ENCODE measurements at places on chromosomes 2 and 18.

DNA sequence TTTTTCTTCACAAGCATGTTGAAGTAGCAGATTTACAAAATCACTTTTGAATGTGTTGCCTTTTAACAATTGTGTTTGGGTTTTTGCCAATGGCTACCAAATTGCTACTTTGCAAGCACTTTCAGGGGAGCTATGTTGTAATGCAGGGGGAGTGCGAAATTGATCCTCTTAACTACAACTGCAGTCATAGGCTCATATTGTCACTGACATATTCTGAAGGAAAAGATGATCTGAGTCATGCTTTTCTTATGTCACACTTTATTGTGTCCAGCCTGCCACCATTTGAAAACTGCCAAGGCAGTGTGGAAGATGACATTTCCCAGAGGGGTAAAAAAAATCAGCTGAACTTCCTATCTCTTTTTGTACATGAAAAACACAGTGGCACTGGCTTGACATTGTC, 74.9 kb downstream of the GPD2 start:
- DNase-seq: peak; percentile 2

DNA sequence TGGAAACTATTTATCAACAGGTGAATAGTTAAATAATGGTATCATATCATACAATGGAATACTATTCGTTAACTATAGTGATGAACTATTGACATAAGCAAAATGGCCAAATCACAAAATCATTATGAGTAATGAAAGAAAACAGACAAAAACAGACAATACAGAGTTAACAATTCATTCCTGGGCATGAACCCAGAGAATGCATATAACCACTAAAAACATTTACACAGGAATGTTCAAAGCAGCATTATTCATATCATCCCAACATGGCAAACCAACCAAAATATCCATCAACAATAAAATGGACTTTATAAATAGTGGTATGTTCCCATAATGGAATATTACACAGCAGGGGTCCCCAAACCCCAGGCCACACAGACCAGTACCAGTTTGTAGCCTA, 131.2 kb upstream of the CYP1B1 start:
- no peak for DNase-seq

GRCh38 chr2:200360364-200360763, 53.9 kb downstream of the SPATS2L start:
- DNase-seq: no peak

DNA sequence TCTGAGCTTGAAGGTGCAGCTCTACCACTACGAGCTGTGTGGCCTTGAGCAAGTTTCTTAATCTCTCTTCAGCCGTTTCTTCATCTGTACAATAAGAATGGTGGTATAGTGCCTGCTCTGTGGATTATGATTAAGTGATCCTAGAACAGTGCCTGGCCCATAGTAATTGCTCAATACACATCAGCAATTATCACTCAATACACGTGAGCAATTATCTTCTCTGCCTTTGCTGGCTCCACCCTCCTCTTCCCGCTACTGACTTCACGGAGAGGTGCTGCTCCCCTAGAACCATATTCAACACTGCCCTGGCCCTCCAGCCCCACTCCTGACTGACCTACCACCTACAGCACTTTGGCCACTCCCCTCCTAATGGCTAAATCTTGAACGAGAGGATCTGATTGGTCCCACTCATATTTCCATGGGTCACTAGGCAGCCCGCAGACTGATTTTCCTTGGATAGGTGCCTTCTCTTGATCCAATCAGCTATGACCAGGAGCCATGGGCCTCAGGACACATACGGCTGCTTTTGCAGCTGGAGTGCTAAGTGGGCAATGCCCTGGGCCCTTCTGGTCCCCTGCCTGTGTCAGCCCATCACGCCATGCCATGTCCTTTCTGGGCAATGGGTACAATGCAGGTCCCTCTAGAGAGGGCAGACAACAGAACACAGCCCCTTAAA, 77.5 kb downstream of the STPG4 start:
- no peak for DNase-seq

DNA sequence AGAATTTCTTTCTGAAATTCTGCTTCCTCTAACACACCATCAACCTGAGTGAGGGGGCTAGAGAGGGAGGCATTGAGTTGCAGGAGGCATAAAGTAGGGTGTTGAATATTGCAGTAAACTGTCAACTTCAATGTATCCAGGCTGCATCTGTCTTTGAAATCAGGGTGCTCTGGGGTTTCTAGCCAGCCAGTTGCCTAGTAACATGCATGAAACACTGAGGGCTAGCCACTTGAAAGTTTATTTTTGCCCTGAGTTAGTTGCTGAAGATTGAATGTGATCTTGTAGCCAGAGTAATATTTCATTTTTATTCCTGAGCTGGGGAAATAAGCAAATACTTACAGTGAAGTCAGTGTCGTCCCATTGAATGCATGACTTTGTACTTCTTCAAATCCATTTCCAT, 41.9 kb downstream of the LHCGR start:
- no peak for DNase-seq

DNA sequence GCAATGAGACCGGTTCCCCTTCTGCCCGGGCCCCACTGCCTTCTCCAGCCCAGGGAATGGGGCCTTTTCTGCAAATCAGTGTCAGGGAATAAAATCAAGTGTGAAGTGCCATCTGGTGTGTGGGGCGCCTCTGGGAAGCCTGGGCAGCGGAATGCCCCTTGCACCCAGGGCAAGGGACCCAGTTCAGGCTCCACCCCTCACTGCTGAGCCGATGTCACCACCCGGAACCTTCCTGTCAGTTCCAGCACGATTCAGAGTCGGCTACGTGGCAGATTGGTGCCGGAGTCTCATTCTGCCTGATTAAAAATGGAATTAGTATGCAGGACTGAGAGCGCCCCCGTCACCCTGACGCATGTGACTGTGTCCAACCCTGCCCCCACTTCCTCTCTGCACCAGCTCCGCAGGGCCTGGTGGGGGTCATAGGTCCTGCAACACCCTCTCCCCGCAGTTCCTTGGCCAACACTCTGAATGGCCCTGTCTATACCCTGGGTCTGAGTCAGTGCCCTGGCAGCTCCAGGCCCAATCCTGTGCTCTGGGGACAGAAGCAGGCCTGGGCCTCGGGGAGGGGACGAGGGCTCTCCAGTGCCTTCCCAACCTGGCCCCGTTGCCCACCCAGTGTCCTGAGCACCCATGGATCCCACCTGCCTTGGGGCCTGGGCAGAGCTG, 8.2 kb upstream of the ALPI start:
- DNase-seq: no peak

DNA sequence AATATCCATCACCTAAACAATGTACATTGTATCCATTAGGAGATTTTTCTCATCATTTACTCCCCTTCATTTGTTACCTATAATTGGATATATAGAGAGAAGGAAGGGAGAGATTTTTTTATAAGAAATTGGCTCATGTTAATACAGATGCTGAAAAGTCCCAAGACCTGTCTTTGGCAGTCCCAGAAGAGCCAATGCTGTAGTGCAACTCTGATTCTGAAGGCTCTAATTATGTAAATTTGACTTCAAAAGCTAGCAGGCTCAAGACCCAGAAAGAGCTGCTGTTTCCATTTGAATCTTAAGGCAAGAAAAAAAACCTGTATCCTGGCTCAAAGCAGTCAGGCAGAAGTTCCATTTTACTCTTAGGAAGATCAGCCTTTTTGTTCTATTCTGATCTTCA, 1245.5 kb upstream of the FAM98A start:
- DNase-seq: no peak

DNA sequence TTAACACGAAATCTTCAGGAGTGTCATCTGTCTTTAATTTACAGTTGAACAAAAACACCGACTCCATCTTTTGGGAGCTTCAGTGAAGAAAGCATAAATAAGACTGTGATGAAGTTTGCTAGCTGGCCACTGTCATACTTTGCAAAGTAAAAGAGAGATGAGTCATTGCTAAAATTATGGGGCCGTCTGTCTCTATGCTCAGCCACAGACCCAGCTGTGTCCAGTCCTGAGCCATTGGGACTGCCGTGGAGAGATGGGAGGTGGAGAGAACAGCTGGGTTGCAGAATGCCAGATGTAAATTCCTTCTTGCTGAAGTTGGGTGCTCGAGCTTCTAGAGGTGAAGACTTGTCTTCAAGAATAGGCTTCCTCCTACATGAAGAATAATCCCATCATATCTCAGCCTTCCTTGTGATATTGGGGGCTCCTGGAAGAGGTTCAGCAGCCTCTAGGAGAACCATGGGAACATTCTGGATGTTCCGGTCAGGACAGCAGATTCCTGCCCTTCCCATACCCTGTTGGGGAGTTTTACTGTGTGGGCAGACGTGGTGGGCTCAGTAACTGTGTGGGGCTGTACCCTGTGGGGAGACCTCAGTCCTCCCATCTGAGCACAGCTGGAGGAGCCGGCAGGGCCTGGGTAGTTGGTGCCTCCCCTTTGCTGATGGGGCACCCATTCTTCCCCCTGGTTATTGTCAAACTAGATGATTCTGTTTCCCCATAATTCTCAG, 71.1 kb downstream of the LDLRAD4 start:
- DNase-seq: no peak

- no peak for DNase-seq
Observed at GRCh38 chr18:48836806-48837615, 113.8 kb downstream of the SMAD7 start.

GRCh38 chr18:76979111-76979751, 153.4 kb downstream of the MBP start:
- DNase-seq: no peak

- peak; percentile 54 for DNase-seq
Observed at GRCh38 chr2:229090225-229090624, 180.9 kb downstream of the PID1 start.

DNA sequence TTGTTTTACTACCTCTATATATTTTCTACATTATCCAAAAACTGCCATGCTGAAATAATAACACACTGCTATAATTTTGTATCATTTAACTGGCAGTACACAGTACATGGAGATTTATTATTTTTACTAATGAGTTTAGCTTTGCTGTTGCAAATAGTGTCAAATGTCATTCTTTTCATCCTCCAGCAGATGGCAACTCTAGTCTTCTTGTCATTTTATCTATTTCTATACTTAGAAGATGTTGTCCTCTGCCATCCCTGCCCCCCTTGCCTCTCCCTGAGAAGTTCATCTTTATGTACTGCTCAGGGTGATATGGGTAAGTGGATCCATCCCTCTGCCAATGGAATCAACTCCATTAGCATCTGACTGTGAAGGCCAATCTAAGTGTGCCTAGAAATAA, 21.7 kb upstream of the LRRTM1 start:
- no peak for DNase-seq

- no peak for DNase-seq
Observed at GRCh38 chr2:10215393-10215935, 87.2 kb upstream of the HPCAL1 start.

DNA sequence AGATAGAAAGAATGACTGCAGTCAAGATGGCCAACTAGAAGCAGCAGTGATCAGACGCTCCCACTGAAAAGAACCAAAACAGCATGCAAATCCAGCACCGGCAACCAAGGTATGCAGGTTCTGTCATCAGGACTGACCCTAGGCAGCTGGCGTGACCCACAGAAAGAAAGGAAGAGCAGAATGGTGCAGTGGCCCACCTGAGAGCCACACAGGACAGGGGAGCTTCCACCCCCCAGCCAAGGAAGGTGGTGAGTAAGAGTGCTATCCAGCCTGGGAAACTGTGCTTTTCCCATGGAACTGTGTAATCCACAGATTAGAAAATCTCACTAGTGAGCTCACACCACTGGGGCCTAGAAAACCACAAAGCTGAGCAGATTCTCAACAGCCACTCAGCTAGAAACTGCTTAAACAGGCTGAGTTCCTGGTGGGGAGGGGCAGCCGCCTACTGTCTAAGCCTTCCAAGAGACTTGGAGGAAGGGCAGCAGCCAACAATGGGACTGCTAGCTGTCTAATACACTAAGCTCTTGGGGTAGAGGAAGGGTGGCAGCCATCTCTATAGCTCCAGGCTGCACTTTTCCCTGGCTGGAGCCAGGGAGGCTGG, 127.9 kb downstream of the EVA1A start:
- no peak for DNase-seq

DNA sequence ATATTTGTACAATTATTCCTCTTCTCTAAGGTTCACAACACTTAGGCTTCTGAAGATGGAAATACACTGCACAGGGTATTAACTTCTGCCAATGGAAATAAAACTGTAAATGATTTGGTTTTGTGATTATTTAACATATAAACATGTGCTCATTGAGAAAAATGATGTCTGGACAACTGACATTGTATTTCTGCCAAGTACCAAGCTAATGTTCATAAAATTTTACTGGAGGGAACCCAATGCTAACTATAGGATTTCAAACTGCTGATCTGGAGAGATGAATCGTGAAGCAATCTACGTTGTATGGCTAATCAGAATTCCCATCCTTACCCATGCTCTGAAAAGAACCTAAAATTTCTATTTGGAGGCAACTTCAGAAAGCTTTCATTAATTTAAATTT, 279.7 kb downstream of the NRXN1 start:
- DNase-seq: no peak

- peak; percentile 45 for DNase-seq
Observed at GRCh38 chr2:84894758-84895520, 10.5 kb upstream of the TMSB10 start.

GRCh38 chr2:235234736-235235135, 259.1 kb upstream of the AGAP1 start:
- DNase-seq: no peak

DNA sequence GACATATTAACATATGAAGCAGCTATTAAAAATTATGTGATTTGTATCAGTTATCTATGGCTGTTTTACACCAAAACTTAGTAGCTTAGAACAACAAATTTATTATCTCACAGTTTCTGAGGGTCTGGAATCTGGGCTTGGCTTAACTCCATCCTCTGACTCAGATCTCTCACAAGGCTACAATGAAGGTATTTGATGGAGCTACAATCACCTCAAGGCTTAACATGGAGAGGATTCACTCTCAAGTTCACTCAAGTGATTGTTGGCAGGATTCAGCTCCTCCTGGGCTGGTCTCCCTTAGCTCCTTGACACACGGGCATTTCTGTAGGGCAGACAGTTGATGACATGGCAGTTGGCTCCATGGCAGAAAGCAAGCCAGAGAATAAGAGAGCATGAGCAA, 133.0 kb upstream of the SLC14A2 start:
- DNase-seq: no peak

GRCh38 chr2:238369591-238370040, 49.3 kb downstream of the TRAF3IP1 start:
- no peak for DNase-seq

DNA sequence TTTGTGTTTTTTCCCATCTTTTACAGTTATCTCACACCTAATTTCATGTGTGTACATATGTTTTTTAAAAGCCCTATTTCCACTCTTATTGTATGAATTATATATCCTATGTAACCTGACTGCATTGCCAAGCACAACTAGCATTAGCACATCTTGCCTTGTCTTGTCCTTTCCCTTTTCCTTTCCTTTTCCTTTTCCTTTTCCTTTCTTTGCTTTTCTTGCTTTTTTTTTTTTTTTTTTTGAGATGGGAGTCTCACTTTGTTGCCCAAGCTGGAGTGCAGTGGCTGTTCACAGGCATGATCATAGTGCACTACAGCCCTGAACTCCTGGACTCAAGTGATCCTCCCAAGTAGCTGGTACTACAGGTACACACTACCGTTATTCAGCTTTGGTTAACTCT, 172.7 kb upstream of the BOD1L2 start:
- no peak for DNase-seq

GRCh38 chr2:125095826-125096225, 1070.7 kb downstream of the CNTNAP5 start:
- no peak for DNase-seq
